ENCODE measurements at places on chromosomes 2 and 18. TPM values are rescaled to one million over a fixed set of nuclear protein-coding genes. Genes with fewer than 3 reads are reported as not detected.
A peak's percentile ranks its signal among the peaks of the same experiment; 100 is the strongest.

IL36A gene
- total RNA-seq, result not detected

HNMT gene
- total RNA-seq, result 3.1 TPM

- no peak for DNase-seq
Measured at GRCh38 chr18:28791101-28791500, 614.2 kb upstream of the CDH2 start.

DNA sequence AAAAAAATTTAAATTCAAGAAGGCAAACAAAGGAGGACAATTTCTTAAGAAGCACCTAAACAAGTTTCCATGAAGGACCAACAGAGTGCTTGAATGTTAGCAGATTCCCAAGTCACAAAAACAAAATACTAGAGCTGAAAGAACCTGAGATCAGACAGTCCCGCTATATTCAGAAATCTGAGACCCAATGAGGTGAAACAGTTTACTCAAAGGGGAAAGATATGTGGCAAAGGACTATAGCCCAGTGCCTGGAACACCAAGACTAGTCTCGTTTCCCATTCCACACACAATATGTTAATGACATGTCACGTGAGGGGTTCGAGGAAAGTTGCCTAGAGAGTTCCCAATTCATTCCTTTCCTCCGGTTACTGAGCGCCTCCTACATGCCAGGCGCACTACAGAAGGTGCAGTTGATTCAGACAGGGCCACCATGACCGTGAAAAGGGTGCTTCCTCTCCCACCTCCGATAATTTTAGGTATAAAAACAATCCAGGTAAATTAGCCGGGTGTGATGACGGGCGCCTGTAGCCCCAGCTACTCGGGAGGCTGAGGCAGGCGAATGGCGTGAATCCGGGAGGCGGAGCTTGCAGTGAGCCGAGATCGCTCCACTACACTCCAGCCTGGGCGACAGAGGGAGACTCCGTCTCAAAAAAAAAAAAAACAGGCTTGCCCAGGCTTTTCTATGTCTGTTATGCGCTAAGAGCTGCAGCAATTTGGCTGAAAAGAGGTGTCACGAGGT is 617 bp downstream of the SRBD1 start:
- peak; percentile 56 for DNase-seq

DNA sequence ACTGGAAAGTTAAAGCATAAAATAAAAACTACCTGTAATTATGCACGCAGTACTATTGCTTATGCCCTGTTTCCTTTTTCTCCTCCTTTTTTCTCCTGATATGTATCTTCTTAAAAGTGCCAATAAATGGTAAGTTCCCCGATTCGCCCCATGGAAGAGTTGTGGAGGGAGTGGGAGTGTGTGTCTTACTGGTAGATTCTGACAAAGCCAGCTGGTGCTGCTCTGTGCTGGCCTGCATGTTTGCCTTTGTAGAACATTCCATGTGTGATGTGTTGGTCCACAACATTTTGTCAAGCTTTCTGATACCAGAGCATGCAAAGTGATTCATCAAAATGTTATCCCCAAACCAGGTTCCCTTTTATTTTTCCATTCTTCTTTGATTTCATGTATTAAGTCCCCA is 356.9 kb upstream of the RAB12 start:
- no peak for DNase-seq

- no peak for DNase-seq
Measured at GRCh38 chr2:50724837-50725236, 307.1 kb downstream of the NRXN1 start.

GRCh38 chr2:67660015-67660602 is 263.0 kb downstream of the ETAA1 start:
- DNase-seq, result no peak

- no peak for DNase-seq
Measured at GRCh38 chr2:74424139-74424992, 2.8 kb downstream of the WDR54 start.

DYNC1I2 gene
- 75.6 TPM for total RNA-seq

DNA sequence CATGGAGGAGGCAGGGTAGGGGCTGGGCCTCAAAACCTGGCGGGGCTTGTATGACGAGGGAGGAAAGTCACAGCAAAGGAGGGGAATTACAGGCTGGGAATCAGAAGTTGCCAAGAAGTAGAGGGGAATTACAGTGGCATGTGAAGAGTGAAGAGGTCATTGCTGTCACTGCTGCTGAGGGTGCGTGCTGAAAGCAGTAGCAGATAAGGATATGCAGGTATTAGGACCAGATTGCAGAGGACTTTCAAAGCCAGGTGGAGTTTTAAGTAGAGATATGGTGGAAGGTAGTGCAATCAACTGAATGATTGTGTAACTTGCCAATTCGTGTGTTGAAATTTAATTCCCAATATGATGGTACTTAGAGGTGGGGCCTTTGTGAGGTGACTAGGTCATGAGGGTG is 19.4 kb upstream of the LRPPRC start:
- DNase-seq, result no peak

All from K562 (cell line).